ENCODE measurements at places on chromosomes 6 and 20. TPM values are rescaled to one million over a fixed set of nuclear protein-coding genes. Genes with fewer than 3 reads are reported as not detected.

ERVFRD-1 gene
- total RNA-seq: not detected

DNA sequence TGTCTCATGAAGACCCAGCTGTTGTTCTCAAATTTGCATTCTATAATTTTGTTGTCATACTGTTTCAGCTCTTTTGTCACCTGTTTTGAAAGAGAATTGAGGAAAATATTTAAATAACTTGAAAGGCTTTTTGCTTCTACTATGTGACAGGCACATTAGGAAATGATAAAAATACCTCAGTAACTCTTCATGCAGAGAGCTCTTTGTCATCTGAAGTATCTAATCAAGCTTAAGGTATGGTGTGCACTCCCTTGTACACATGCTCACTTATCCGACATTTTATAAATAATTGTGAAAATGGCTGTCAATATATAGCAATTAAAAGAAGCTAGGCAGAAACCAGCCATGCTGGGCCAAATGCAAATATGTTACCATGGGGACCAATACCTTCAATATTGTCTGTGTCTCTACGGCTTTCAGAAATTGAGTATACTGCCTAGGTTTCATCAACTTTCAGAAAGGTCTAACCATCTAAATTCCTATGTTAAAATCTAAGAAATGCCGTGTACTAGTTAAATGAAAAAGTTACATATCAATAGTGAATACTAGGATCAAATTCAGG lies 349.0 kb downstream of the RNGTT start:
- no peak for DNase-seq
- no peak overlapping the region for H3K27ac ChIP-seq
- H3K36me3 ChIP-seq: peaks cover 44% of the 10 kb centered on the region
- no peak overlapping the region for H3K4me3 ChIP-seq
- H3K27me3 ChIP-seq: no peaks in the 10 kb centered on the region

EPPIN gene
- not detected for total RNA-seq

PHACTR2 gene
- total RNA-seq: 27.0 TPM

- H3K36me3 ChIP-seq: no peaks in the 10 kb centered on the region
- no peak overlapping the region for H3K4me3 ChIP-seq
- H3K27me3 ChIP-seq: no peaks in the 10 kb centered on the region
- peak; percentile 0 for DNase-seq
Measured at GRCh38 chr20:57656252-57656820, 36.1 kb upstream of the ZBP1 start.

RBBP8NL gene
- total RNA-seq: not detected

GRCh38 chr6:36104836-36105235 lies 25.5 kb upstream of the MAPK13 start:
- H3K4me3 ChIP-seq: no peak overlapping the region
- H3K36me3 ChIP-seq: peaks cover 41% of the 10 kb centered on the region
- peaks cover 47% of the 10 kb centered on the region for H3K4me1 ChIP-seq
- no peaks in the 10 kb centered on the region for H3K27me3 ChIP-seq

DNA sequence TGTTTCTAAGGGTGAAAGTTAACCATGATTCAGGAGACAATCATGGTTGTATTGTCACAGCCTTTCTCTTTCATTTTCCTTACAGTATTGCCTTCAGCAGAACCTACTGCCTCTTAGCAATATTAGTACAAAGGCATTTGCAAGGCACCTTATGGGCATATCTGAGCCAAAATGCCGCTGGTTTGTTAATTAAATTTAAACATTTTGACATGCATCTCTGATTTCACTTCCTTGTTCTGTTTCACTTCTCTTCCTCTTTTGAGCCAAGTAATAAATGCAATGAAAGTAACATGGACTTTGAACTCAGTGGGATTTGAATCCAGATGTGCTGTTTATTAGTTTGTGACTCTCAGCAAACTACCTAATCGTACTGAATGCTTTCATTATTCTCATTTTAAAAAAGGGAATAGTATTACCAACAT lies 467.4 kb upstream of the CITED2 start:
- peaks cover 6% of the 10 kb centered on the region for H3K27me3 ChIP-seq
- H3K27ac ChIP-seq: no peak overlapping the region
- peaks cover 2% of the 10 kb centered on the region for H3K4me1 ChIP-seq
- no peaks in the 10 kb centered on the region for H3K36me3 ChIP-seq
- no peak overlapping the region for H3K4me3 ChIP-seq

DNA sequence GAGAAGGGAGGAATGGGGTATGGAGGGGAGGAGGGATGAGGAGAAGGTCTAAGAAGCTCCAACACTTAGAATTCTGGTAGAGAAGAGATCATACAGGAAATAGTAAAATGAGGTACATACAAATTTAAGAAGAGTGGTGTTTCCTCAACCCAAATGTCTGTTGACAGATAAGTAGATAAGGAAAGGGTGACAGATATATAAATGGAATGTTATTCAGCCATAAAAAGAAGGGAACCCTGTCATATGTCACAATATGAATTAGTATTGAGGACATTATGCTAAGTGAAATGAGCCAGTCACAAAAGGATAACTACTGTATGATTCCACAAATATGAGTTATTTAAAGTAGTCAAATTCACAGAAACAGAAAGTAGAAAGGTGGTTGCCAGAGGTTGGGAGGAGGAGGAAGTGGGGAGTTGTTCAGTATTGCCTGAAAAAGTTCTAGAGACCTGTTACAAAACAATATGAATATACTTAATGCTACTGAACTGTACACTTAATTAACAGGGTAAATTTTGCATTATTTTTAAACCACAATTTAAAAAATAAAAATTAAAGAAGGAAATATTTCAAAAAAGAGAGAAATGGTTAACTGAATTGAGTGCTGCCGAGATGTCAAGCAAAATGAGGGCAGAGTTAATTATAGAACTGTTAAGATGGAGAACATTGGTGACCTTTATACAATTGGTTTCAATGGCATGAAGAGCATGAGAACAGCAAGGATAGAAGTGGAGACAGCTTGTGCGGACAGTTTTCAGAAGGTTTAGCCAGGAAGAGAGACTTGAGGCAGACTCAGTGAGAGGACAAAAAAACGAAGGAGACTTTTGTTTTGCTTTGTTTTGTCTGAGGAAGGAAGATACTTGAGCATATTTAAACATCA lies 47.6 kb upstream of the ADGRF4 start:
- DNase-seq: no peak
- H3K27me3 ChIP-seq: no peaks in the 10 kb centered on the region
- H3K4me1 ChIP-seq: peaks cover under 1% of the 10 kb centered on the region

L3MBTL1 gene
- total RNA-seq: 6.5 TPM

PLAGL1 gene
- total RNA-seq: 16.3 TPM

OXT gene
- total RNA-seq: 0.40 TPM

DNA sequence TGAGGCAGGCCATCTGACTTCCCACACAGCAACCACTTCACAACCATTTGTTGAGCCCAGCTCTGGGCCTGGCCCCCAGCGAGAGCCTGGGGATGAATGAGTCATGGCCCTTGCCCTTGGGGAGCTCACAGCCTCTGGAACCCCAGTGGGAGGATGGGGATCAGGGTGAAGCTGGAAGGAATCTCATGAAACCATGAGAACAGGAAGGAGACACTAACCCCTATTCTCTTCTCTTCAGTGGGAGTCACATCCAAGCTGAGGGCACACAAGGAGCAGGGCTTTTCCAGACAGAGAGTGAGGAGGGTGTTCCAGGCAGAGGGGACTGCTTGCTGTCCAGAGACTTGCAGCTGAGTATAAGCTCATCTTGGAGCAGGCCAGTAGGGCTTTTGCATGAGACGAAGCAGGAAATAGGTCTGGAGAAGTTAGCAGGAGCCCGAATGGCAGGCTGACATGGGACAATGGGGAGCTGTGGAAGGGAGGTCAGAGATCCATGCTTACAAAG lies 7.5 kb downstream of the FOXS1 start:
- H3K27ac ChIP-seq: no peak overlapping the region
- H3K36me3 ChIP-seq: no peaks in the 10 kb centered on the region
- no peaks in the 10 kb centered on the region for H3K27me3 ChIP-seq
- DNase-seq: no peak
- H3K4me1 ChIP-seq: peaks cover 5% of the 10 kb centered on the region

FERMT1 gene
- 0.30 TPM for total RNA-seq
